ENCODE measurements at places on chromosomes 11 and 22. TPM values are rescaled to one million over a fixed set of nuclear protein-coding genes. Genes with fewer than 3 reads are reported as not detected.

ACCS gene
- 8.5 TPM for polyA plus RNA-seq

IGF2 gene
- 0.74 TPM for polyA plus RNA-seq

UBQLNL gene
- polyA plus RNA-seq, result 0.35 TPM

NAALAD2 gene
- polyA plus RNA-seq, result 2.1 TPM

AGBL2 gene
- 6.5 TPM for polyA plus RNA-seq

GAL3ST3 gene
- polyA plus RNA-seq, result 35.0 TPM

OR5P2 gene
- polyA plus RNA-seq, result 0.06 TPM

ART1 gene
- not detected for polyA plus RNA-seq

CARD16 gene
- not detected for polyA plus RNA-seq

DNA sequence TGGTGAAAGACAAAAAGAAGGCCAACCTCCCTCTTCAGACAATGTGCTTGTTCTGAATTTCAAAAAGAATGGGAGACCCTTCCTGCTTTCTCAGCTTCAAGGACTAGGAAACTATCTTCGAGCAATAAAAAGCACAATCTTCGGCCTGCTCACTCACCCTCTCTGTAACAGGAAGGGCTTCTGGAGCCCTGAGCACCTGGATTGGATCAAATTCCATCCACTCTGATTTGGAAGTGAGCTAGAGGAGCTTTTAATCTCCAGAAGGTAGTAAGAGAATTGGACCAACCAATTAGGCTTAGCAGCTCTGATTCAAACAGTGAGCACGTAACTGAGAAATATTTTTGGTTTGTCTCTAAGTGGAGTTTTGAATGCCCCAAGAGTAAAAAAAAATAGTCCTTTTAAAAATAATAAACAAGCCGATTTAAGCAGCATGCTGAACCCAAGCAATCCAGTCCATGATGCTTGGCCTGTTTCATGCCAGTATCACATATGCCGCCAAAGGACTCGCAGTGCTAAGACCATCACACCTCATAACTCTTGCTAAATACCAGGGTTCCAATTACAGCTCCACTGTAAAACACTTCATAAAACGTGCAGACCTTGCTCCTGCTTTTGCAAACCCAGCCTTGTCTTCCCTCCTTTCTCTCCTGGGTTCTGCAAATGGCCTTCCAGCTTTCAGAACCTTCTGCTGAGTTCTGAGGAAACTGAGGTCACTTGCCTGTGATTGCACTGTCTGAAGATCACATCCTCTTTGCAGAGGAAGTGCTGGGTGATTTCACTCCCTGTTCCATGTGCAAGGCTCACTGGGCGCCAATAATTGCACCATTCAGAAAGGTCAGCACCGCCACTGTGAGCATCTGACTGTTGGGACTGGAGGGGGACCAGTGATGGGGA lies 74.4 kb downstream of the SLC1A2 start:
- H3K27me3 ChIP-seq, result no peaks in the 10 kb centered on the region
- H3K4me3 ChIP-seq, result no peak overlapping the region
- peaks cover 3% of the 10 kb centered on the region for H3K4me1 ChIP-seq

- no peak overlapping the region for H3K27ac ChIP-seq
- DNase-seq, result no peak
- no peaks in the 10 kb centered on the region for H3K36me3 ChIP-seq
- no peaks in the 10 kb centered on the region for H3K27me3 ChIP-seq
Measured at GRCh38 chr11:36605221-36606216, 7.5 kb upstream of the RAG2 start.

GRCh38 chr11:77029829-77030228 lies 4.4 kb upstream of the B3GNT6 start:
- no peak for DNase-seq
- 0 out of 2 replicates have a peak, but pooled peaks cover 2% of the 10 kb centered on the region for H3K27me3 ChIP-seq
- no peaks in the 10 kb centered on the region for H3K4me1 ChIP-seq
- H3K4me3 ChIP-seq, result no peak overlapping the region
- no peak overlapping the region for H3K27ac ChIP-seq
- H3K36me3 ChIP-seq, result no peaks in the 10 kb centered on the region

DNA sequence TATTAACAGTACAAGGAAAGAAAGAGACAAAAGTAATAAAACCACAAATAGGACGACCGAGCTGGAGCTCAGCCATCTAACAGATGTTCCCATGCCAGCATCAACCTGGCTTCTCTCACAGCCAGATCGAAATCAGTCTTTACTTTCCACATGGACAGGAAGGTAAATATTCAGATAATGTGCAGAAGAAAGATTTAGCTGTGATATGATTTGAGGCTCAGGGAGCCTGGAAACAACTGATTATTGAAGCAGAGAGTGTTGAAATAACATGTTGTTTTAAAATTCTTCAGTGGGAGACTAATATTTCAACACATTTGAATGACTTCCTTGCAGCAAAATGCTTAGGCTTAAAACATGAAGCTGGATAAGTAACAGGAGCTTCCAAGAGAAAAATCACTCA lies 546.8 kb downstream of the ETS1 start:
- no peak for DNase-seq

GRCh38 chr11:118984825-118985224 lies 13.1 kb upstream of the CENATAC start:
- H3K27ac ChIP-seq, result no peak overlapping the region
- no peak overlapping the region for H3K4me3 ChIP-seq
- H3K36me3 ChIP-seq, result no peaks in the 10 kb centered on the region
- H3K4me1 ChIP-seq, result no peaks in the 10 kb centered on the region
- no peaks in the 10 kb centered on the region for H3K27me3 ChIP-seq

DNA sequence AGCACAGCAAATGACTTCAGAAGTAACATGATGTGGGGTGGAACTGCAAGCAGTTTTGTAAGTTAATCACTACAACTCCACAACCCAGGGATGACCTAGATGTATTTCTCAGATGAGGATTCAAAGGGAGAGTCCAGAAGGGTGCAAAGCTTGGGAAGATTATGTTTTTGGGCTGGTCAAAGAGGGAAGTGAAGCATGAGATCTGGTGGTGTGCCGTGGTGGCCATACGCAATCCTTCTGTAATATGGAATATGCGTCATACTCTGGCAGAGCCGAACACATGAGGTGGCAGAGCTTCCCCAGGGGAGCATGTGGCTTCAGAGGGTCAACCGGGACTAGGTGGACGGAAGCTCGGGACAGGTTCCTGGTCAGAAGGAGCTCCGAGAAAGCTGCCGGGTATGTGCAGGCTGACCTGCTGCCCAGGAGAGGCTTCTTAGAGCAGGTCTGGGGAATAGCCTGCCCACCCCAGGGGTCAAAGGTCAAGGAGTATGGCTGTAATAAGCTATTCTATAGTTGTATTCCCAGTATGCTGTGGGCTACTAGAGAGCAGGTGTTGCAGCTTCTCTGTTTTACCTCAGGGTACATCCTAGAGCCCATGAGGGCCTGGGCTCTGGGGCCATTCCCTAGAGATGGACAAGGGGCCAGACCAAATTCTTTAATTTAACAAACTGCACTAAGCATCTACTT lies 70.1 kb upstream of the PHOX2A start:
- no peaks in the 10 kb centered on the region for H3K27me3 ChIP-seq
- peaks cover 8% of the 10 kb centered on the region for H3K4me1 ChIP-seq
- no peak overlapping the region for H3K27ac ChIP-seq
- no peak for DNase-seq

DNA sequence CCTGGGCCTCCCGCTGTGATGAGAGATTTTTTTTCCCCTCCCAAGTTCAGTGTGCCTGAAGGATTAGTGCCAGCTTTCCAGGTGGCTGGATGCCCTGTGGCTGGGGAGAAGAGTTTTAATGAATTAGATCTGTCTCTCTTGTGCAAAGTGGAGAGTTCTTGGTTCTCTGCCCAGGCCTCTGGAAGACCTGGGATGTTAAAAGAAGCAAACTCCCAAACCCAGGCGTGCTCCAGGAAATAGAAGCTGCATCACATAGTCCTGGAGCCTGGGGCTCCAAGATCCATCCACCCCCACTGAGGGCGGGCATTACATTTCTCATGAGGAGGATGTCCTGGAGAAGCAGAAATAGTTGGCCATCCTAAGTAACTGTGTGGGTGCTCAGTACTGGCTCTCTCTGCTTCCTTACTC lies 30.6 kb downstream of the SDHAF2 start:
- no peak overlapping the region for H3K27ac ChIP-seq
- DNase-seq, result no peak
- H3K36me3 ChIP-seq, result no peaks in the 10 kb centered on the region
- no peaks in the 10 kb centered on the region for H3K27me3 ChIP-seq
- H3K4me3 ChIP-seq, result no peak overlapping the region
- no peaks in the 10 kb centered on the region for H3K4me1 ChIP-seq

GRCh38 chr11:17432002-17432401 lies 43.5 kb upstream of the KCNJ11 start:
- H3K4me1 ChIP-seq, result no peaks in the 10 kb centered on the region
- no peak for DNase-seq
- no peak overlapping the region for H3K27ac ChIP-seq
- H3K27me3 ChIP-seq, result no peaks in the 10 kb centered on the region

GRCh38 chr11:104467404-104467803 lies 303.5 kb upstream of the PDGFD start:
- no peak overlapping the region for H3K4me3 ChIP-seq
- no peaks in the 10 kb centered on the region for H3K27me3 ChIP-seq
- DNase-seq, result no peak
- no peak overlapping the region for H3K27ac ChIP-seq
- no peaks in the 10 kb centered on the region for H3K4me1 ChIP-seq

DNA sequence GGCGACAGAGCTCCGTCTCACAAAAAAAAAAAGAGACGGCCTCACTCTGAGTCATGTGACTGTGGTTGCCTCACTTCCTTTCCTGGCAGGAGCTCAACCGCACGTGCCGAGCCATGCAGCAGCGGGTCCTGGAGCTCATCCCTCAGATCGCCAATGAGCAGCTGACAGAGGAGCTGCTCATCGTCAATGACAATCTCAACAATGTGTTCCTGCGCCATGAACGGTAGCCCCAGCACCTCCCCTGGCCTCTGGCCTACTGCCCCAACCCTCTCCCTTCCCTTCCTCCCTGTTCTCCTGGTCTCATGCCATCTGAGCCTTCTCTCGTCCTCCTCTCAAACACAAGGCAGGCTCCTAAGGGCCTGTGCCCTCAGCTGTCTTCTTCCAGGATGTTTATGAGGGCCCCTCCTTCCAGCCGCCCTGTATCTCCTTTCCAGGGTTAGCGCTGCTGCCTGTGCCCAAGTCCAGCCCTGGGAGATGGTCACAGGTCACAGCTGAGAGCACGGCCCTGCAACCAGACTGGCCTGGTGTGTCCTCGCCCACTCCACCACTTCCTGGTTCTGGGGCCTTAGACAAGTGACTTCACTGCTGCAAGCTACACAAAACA lies 30.7 kb downstream of the TOM1 start:
- DNase-seq, result no peak
- H3K4me3 ChIP-seq, result no peak overlapping the region
- no peaks in the 10 kb centered on the region for H3K27me3 ChIP-seq
- H3K36me3 ChIP-seq, result peaks cover 5% of the 10 kb centered on the region
- no peaks in the 10 kb centered on the region for H3K4me1 ChIP-seq

- H3K4me1 ChIP-seq, result no peaks in the 10 kb centered on the region
- no peaks in the 10 kb centered on the region for H3K36me3 ChIP-seq
- no peak for DNase-seq
- H3K4me3 ChIP-seq, result no peak overlapping the region
Measured at GRCh38 chr11:65844231-65844872, 10.6 kb downstream of the SNX32 start.

DNA sequence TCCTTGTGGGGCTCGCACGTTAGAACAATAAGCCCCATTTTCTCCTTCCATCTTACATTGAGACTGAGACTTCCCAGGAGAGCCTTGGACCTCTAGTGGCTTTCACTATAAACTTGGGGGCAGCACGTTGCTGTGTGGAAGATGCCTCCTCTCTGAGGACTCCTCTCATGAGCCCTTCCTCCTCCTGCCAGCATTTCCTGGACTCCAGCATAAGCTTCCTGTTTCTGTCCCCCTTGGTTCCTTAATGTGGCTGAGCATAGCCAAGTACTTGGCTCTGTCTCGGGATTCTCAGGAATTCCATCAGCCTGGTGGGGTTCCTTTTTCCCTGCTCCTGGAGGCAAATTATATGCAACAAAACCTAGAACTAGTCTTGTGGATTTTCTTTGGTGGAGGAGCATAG lies 38.8 kb upstream of the UBASH3B start:
- no peaks in the 10 kb centered on the region for H3K27me3 ChIP-seq
- H3K4me1 ChIP-seq, result no peaks in the 10 kb centered on the region
- H3K27ac ChIP-seq, result no peak overlapping the region
- H3K36me3 ChIP-seq, result no peaks in the 10 kb centered on the region
- no peak for DNase-seq
- no peak overlapping the region for H3K4me3 ChIP-seq

- no peak overlapping the region for H3K27ac ChIP-seq
- no peak for DNase-seq
- H3K4me1 ChIP-seq, result peaks cover 4% of the 10 kb centered on the region
- no peaks in the 10 kb centered on the region for H3K36me3 ChIP-seq
Measured at GRCh38 chr11:110199184-110199981, 97.0 kb downstream of the RDX start.

- H3K27me3 ChIP-seq, result no peaks in the 10 kb centered on the region
- no peak overlapping the region for H3K4me3 ChIP-seq
- no peaks in the 10 kb centered on the region for H3K4me1 ChIP-seq
Measured at GRCh38 chr22:42791721-42792452, 65.2 kb downstream of the ARFGAP3 start.

DNA sequence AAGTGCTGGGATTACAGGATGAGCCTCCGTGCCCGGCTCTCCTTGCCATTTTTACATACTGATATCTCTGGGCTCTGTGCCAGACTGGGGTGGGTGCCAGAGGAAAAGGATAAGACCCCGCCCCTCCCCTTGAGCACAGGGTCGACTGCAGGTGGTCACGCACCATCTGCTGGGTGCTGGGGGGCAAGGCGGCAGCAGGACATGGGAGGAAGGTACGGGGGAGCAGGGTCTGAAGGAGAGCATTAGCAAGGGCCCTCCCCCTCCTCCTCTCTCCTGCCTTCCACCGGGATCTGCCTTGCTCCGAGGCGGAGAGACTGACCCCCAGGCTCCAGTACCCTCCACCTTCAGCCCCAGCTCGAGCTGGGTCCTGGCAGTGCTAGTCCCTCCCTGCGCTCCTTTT lies 9.7 kb upstream of the PGA3 start:
- no peaks in the 10 kb centered on the region for H3K36me3 ChIP-seq
- no peak overlapping the region for H3K4me3 ChIP-seq
- H3K4me1 ChIP-seq, result no peaks in the 10 kb centered on the region
- no peaks in the 10 kb centered on the region for H3K27me3 ChIP-seq

- no peak overlapping the region for H3K4me3 ChIP-seq
- DNase-seq, result no peak
- H3K27me3 ChIP-seq, result no peaks in the 10 kb centered on the region
- H3K4me1 ChIP-seq, result no peaks in the 10 kb centered on the region
Measured at GRCh38 chr22:41499624-41500280, 30.8 kb downstream of the ACO2 start.

- no peak for DNase-seq
- 0 out of 2 replicates have a peak overlapping the region, but pooled peaks have one; percentile 94 for H3K27ac ChIP-seq
- no peaks in the 10 kb centered on the region for H3K27me3 ChIP-seq
- H3K4me1 ChIP-seq, result no peaks in the 10 kb centered on the region
- H3K36me3 ChIP-seq, result no peaks in the 10 kb centered on the region
Measured at GRCh38 chr22:45670981-45671782, 452 bp upstream of the ATXN10 start.

DNA sequence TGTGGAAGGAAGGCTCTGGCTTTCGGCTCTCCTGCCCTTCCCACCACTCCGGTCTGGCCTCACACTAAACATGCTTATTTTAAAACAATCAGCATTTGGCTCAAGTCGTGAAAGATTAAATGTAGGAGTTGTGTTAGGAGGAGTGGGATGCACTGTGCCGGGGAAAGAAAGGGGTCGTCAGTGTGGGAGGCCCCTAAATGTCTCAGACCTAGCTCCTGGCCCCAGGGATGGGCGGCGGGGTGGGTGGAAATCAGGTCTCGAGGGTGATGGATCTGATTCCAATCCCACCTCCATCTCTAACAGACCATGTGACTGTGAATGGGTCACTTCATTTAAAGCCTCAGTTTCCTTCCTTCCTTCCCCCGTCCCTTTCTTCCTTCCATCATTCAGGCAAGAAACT lies 6.9 kb upstream of the SHISAL1 start:
- DNase-seq, result no peak
- H3K27ac ChIP-seq, result no peak overlapping the region
- H3K4me1 ChIP-seq, result no peaks in the 10 kb centered on the region
- H3K36me3 ChIP-seq, result no peaks in the 10 kb centered on the region
- no peaks in the 10 kb centered on the region for H3K27me3 ChIP-seq

All from H1 (cell line).